ENCODE measurements at places on chromosomes 13 and 19.

DNA sequence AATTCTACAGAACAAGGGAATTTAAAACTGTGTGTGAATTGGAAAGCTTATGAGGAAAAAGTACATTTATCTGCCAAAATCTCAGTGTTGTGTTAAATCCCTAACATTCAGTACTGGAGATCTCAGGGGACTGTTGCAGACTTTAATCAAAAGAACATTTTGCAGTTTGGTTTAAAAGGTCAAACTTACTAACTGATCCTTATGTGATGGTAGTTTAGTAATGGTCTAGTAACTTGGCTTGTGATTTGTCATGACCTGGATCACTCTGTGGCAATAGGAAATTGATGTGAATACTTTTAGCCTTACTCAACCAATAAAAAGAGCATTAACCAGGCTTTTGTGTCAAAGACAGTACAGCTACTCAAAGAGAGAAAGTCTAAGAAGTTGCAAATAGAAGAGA, 862.1 kb upstream of the MIR17HG start:
- no peak for DNase-seq

DNA sequence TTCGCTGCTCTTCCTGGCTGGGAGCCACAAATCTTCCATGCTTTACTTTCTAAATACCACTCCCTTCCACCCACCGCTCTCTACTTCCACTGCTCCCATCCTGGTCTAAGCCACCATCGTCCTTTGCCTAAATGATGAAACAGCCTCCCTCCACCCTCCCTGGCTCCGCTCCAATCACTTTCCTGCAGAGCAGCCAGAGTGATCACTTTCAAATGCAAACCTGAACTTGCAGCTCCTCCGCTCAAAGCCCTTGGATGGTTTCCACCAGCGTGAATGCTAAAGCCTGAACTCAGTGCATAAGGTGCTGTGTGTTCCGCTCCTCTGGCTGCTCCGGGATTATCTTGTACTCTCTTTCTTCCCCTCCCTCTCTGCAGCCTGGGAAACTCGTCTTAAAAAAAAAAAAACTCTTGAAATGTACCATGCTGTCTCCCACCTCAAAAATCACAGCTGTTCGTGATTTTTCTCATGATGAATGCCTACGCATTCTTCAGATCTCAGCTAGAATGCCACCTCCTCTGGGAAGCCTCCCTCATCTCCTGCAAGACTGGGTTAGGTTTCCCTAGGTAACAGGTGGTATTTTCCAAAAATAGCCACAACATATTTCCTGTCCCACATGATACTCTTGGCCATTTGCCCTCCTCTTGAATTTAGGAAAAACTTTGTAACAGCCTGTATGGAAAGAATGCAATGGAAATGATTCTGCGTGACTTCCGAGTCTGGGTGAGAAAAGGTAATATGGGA, 3.7 kb upstream of the SIN3B start:
- no peak for DNase-seq

DNA sequence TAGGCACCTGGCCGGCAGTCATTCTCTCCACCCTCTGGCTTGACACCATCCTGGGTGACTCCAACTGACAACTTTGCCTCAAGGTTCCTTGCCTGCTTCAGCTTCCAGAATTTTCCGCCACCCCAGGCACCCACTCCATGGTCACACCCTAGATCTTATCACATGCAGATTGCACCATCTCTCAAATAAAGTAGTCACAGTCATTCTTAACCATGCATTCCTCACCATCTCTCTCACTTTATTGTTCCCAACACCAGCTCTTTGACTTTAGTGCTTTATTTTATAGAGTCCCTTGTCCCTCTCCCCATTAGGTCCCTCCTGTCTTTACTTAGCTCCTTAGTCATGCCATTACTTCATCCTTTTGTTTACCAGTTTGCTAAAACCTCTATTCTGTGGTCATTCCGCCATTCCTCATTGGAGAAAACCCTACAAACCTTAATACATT, 351.7 kb downstream of the SPRY2 start:
- DNase-seq, result no peak

- DNase-seq, result no peak
These were observed 530.6 kb upstream of the SPRY2 start for GRCh38 chr13:80871481-80871880.

Data from activated naive CD4-positive, alpha-beta T cell treated with anti-CD3 and anti-CD28 coated beads for 36 hours (primary cell).